Naive B cell (primary cell): ENCODE measurements at places on chromosomes 3 and 15. TPM values are rescaled to one million over a fixed set of nuclear protein-coding genes. Genes with fewer than 3 reads are reported as not detected.

CLDND1 gene
- polyA plus RNA-seq = 53.1 TPM

- no peak for DNase-seq
Measured at GRCh38 chr3:151709847-151710246, 23.9 kb upstream of the AADACL2 start.

CSPG5 gene
- polyA plus RNA-seq = not detected

- DNase-seq = no peak
Measured at GRCh38 chr3:21049334-21050062, 701.5 kb downstream of the ZNF385D start.

DNA sequence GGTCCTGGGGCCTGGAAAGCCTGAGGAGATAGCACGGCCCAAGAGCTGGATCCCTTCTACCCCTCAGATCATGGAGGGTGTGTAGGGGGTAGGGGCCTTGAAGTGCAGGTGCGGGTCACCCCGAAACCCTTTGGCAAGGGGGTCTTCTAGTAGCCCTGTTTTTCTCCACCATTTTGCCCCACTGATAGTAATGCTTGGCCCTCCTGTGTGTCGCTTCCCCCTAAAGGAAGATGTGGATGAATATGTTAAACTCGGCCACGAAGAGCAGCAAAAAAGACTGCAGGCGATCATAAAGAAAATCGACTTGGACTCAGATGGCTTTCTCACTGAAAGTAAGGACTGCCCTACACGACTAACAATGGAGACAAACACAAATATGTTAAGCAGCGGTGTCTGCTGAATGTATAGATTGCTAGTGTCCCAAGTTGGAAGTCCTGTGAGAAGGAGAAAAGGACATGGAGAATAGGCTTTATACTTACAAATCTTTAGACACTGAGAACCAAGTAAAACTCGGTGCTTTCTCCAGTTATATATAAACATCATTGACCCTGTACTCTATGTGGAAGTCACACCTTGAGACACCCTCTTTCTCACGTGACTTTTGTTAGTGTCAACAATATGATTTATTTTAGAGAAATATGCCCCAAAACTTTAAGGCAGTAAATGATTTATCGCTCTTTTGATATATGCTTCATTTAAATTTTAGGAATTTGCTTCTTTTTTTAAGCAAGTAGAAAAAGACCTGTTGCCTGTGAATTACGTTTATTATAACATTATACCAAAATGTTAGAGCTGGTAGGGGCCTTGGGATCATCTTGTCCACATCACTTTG, 802 bp downstream of the RCN2 start:
- DNase-seq = no peak

GRCh38 chr3:184800349-184800930, 11.5 kb upstream of the VPS8 start:
- no peak for DNase-seq

DNA sequence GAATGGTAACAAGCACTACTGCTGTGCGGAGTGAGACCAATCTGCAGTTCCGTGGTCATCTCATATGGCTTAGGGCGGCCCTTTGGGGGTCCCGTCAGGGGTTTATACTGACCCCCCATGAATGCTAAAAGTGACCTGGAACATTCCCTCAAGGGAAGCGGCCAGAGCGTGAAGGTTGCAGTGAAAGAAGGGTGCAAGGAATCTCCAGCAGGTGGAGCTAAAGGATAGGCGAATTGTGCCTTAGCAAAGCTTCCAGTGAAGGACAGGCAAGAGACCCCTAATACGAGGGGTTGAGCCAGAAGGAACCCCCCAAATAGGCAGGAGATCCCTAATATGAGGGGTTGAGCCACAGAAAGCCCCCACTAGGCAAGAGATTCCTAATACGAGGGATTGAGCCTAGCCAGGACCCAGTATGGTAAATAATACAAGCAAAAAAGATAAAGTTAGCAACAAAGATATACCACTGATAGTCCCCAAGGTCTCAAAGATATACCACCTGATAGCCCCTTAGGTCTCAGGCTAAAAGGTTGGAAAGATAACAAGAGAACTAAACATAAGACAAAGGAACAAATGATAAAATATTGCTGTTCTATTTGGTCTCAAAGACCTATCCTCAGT, 32.8 kb downstream of the ZNF589 start:
- DNase-seq = peak; percentile 56

FGF12 gene
- polyA plus RNA-seq = not detected

DNA sequence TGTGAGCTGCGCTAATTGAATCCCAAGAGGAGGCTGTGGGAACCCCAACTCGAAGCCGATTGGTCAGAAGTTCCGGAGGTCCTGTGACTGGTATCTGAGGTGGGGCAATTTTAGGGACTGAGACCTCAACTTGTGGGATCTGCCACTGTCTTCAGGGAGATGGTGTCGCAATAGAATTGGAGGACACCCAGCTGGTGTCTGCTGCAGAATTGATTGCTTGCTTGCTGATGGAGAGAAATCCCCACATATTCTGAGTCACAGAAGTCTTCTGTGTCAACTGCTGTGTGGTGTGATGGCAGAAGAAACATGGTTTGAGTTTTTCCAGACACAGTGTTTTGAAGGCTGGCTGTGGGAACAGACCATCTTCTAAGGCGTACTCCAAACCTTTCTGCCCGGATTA, 99.7 kb upstream of the PLXNA1 start:
- DNase-seq = no peak

GRCh38 chr15:62241135-62241770, 76.2 kb upstream of the C2CD4B start:
- no peak for DNase-seq

CATSPER2 gene
- 1.2 TPM for polyA plus RNA-seq

- no peak for DNase-seq
Measured at GRCh38 chr3:26768068-26768651, 145.6 kb downstream of the LRRC3B start.

FAM81A gene
- 11.7 TPM for polyA plus RNA-seq

DNA sequence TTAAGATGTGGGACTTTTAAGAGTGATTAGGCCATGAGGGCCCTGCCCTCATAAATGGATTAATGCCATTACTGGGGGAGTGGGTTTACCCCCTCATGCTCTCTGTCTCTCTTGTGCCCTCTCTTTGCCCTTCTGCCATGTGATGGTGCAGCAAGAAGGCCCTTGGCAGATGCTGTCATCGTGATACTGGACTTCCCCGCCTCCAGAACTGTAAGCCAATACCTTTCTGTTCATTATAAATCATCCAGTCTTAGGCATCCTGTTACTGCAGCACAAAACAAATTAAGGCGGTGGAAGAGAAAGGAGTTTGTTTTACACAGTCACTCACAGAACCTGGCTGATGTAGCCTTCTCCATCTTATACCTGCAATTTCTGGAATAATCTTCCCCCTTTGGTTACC, 360.3 kb upstream of the TBL1XR1 start:
- no peak for DNase-seq

MORC1 gene
- polyA plus RNA-seq = not detected

- no peak for DNase-seq
Measured at GRCh38 chr15:67812241-67812644, 13.1 kb upstream of the SKOR1 start.

- DNase-seq = no peak
Measured at GRCh38 chr3:125381314-125381713, 6.2 kb upstream of the ZNF148 start.

DNA sequence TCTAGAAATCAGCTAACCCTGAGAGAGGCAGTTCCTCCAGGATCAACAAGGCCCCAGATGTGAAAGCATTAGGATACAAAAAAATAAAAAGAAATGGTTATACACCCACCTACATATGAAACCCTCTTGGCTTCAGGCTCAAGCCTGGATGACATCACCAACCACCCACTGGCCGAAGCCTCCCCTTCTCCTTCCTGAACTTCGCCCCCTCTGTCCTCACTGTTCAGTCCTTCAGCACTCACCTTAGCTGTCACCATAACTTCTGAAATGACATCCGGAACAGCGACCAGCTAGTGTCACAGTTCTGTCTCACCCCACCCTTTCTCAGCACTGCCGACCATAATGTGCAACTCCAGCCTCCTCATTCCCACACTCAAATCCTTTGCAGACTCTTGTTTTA, 98.7 kb downstream of the PLCH1 start:
- no peak for DNase-seq

ANKRD63 gene
- polyA plus RNA-seq = not detected

SMCO1 gene
- not detected for polyA plus RNA-seq

DNA sequence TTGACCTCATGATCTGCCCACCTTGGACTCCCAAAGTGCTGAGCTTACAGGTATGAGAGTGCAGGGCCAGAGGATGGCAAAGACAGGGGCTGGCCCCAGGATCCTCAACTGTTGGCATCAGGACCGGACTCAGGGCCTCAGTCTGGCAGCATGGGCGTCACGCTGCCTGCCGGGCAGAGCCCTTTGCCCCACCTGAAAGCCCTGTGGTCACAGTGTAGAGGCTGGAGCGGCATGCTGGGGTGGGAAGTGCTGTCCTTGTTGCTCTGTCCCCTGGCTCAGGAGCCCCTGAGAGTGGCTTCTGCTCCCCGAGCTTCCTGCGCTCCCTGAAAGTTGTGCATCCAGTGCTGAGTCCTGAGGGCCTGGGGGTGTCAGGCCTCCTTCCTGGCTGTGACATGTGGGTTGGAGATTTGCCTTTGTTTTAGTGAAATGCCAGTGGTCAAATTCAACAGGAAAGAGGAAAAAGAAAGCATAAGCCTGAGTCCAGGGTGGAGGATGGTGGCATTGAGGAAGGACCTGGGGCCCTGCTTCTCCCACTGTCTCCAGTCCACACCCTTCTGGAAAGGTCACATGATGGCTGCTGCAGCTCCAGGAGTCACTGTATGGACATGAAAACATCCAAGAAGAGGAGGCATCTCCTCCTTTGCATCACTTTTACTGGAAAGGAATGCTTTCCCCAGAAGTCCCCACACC, 147.2 kb downstream of the OR4M2 start:
- no peak for DNase-seq

DNA sequence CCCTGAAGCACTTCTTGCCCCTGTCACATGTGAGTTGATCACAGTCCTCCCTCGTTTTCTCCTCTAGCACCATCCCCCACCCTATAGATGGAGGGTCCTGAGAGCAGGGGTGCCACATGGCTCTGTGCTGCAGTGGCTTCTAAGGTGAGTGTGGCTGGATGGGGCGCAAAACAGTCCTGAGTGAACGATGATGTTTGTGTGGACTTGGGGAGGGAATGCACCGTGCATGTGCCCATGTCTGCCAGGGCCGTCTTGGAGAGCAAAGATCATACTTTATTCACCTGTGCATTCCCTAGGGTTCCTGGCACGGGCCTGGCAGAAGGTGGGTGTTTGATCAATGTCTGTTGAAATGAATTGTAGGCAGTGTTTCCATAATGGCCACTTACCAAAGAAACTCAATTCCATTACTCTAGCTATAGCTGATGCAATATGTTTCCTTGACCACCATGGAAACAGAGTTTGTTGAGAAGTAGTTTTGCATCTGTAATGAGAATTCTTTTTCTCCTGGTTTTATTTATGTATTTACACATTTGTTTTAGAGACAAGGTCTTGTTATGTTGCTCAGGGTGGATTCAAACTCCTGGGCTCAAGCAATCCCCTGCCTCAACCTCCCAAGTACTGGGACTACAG, 58.0 kb downstream of the ABTB1 start:
- no peak for DNase-seq

- no peak for DNase-seq
Measured at GRCh38 chr15:91894606-91895005, 41.1 kb downstream of the SLCO3A1 start.

ZNF660 gene
- polyA plus RNA-seq = 3.6 TPM

DNA sequence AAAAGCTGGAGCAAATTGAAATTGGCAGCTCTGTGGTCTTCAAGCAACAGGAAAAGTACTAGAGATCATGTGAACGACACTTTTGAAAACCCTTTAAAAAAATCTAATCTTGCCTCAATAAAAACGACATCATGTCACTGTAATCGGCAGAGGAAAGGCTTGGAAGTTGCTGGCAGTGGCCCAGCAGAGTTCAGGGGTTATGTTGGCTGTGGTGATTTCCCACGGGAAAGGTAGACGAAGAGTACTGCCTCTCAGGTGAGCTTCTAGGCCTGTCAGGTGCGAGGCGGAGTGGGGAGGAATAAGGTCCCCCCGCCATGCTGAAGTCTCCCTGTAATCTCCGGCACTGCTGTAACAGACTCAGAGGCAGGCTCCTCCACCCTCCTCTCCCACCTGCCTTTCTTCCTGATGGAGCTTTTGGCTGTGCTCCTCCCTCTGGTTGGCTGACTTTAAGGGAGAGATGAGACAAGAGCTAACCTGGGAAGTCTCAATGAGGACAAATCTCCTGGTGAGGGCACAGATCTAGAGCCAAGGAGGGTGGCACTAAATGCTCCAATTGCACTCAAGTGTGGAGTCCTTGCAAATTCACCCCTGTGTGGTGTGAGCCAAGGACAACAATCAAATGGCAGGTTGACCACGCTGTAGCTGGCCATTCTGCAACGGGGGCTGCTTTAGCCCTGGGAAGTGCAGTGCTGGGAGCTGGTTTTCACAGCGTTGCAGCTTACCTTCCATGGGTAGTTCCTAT, 18.7 kb upstream of the HES1 start:
- DNase-seq = no peak

GRCh38 chr3:62601238-62602070, 228.1 kb upstream of the FEZF2 start:
- no peak for DNase-seq

GRCh38 chr15:77354063-77354462, 65.8 kb downstream of the PEAK1 start:
- no peak for DNase-seq

GLCE gene
- polyA plus RNA-seq = 5.7 TPM

LEKR1 gene
- 4.9 TPM for polyA plus RNA-seq

DNA sequence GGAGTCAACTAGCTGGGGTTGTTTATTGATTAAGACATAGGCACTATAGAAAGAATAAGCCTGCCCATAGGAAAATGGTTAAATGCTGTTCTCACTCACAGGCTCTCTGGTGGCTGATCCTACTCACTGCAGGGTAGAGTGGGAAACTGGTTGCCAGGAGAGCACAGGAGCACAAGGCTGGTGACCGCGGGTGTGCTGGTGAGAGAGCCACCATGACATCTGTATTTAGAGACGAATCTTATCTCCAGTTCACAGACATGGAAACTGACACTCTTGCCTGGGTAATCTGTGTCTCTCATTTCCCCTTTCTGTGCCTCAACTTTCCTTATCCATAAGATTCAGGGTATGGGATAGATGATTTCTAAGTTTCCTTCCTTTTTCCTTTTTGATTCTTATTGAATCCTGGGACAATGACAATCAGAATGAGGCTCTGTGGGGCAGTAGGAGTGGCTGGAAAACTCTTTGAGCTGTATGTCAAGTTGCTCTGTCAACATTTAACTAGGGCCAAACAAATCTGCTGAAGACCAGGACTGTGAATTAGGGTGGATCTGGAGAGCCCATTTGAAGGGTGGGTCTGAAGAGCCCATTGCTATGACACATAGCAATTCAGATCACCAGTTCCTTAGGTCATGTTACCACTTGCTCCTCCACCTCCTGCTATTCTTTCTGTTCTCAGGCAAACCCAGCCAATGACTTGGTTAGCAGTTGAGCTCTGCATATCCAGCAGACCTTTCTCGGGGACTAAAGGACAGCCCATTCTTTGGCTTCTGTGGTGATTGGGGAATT, 286.1 kb upstream of the TBL1XR1 start:
- no peak for DNase-seq

TMEM212 gene
- polyA plus RNA-seq = not detected

GRCh38 chr3:193418576-193419373, 40.2 kb upstream of the ATP13A5 start:
- DNase-seq = no peak

- no peak for DNase-seq
Measured at GRCh38 chr15:96413657-96414056, 83.2 kb downstream of the NR2F2 start.

BSN gene
- not detected for polyA plus RNA-seq

ZNF774 gene
- polyA plus RNA-seq = 0.83 TPM

- no peak for DNase-seq
Measured at GRCh38 chr3:20552605-20553275, 366.7 kb upstream of the SGO1 start.
